ENCODE measurements at places on chromosomes 7 and 10. TPM values are rescaled to one million over a fixed set of nuclear protein-coding genes. Genes with fewer than 3 reads are reported as not detected.

Gene TFPI2
- total RNA-seq = 19.8 TPM

- no peaks in the 10 kb centered on the region for H3K27me3 ChIP-seq
- no peaks in the 10 kb centered on the region for H3K36me3 ChIP-seq
- DNase-seq = no peak
- H3K27ac ChIP-seq = no peak overlapping the region
- H3K4me3 ChIP-seq = no peak overlapping the region
These were observed 108.8 kb upstream of the PCLO start for GRCh38 chr7:83271212-83272099.

DNA sequence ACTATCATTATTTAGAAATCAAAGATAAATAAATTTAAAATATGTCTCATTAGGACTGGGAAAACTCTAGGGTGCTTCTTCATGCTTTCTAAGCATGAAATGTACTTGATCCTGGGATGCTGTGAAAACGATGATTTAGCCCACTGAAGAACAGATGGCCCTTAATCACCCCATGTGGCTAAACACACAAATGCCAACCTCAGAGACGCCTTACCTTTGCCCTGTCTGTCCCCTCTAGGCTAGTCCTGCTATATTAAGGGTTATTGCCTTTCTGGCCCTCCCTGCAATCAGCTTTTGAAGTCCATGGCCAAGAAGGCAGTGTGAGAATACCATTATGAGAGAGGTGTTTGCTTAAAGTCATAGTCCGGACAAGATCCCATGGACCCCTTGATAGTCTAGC is 217.2 kb downstream of the TWIST1 start:
- H3K27me3 ChIP-seq = no peaks in the 10 kb centered on the region
- no peaks in the 10 kb centered on the region for H3K36me3 ChIP-seq
- no peak for DNase-seq
- H3K4me3 ChIP-seq = no peak overlapping the region

Gene EMX2
- not detected for total RNA-seq

Gene UBN2
- 18.8 TPM for total RNA-seq

- H3K27ac ChIP-seq = no peak overlapping the region
- H3K4me3 ChIP-seq = no peak overlapping the region
- H3K27me3 ChIP-seq = no peaks in the 10 kb centered on the region
- H3K36me3 ChIP-seq = no peaks in the 10 kb centered on the region
- H3K4me1 ChIP-seq = peaks cover 14% of the 10 kb centered on the region
These were observed 324.5 kb downstream of the GFRA1 start for GRCh38 chr10:115948465-115948864.

Data from thoracic aorta (tissue), 2 donors.